ENCODE measurements at places on chromosomes 7 and 10.

DNA sequence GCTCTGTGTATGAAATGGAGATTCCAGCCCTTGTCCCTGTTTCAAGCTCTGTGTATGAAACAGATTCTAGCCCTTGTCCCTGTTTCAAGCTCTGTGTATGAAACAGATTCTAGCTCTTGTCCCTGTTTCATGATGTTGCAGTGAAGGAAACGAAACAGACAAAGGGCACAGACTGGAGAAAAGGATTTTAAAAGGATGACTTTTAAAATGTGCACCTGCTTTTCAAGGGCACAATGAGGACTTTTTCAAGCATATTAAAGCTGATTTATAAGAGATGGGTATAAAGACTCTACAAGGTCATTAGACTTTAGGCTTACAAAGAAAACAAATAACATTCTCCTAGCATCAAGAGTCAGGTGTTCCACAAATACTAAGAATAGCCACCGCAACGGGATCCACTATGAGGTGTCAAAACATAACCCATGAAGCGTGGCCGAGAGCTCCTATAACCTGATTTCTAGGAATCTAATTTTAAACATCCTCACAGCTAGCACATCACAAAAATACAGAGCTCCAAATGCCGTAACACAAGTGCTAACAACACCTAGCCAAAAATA lies 29.0 kb downstream of the DIP2C start:
- DNase-seq, result no peak

DNA sequence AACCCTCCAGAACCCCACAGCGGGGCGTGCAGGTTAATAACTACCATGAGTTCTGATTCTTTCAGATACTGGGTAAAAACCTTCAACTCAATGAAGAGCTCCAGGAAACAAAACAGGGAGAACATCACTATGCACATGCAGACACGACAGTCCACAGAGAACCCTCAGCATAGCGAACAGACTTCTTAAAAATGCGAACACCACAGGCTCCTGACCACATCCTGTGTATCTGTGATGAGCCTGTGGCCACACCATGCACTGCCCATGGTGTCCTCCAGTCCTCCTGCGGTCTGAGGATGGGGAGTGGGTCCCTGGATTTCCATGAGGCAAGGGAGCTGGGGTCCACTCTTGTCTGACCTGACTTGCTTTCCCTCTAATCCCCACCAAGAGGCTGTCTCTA lies 107.2 kb downstream of the COBL start:
- DNase-seq, result no peak

DNA sequence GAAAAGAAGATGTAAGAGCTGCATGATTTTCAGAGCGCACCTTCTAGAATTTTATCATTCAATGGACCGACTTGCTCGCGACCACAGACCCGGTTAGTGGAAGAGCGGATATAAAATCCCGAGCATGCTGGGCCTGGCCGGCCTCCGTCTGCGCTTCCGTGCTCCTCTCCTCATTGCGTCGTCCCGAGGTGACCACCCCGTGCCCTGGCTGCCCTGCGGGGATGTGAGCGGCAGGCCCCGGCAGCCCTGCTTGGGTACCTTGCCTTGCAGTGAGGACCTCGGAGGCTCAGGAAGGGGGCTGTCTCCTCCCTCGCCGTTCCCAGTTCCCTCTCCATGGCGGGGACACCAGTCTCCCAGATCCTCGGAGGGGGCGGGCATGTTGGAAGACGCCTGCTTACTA lies 330.9 kb upstream of the SHH start:
- no peak for DNase-seq

DNA sequence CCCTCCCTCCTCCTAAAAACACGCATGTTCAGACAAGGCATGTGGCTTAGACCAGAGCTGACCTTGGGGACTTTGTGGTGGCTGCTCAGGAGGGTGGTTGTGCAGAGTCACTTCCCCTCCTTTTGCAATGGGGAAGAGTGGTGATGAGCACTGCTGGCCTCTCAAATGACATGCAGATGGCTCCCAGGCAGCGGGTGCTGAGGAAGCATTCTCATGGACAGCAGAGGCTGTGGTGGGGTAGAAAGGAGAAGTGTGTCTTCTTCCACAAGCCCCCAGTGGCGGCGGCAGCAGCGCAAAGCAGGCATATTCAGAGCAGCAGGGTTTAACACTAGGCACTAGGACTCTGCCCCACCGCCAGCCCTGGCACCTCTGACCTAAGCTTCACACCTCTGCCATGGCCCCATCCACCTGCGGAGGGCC lies 105.9 kb upstream of the ANLN start:
- no peak for DNase-seq

GRCh38 chr10:21329995-21330627 lies 195.4 kb downstream of the SKIDA1 start:
- no peak for DNase-seq

DNA sequence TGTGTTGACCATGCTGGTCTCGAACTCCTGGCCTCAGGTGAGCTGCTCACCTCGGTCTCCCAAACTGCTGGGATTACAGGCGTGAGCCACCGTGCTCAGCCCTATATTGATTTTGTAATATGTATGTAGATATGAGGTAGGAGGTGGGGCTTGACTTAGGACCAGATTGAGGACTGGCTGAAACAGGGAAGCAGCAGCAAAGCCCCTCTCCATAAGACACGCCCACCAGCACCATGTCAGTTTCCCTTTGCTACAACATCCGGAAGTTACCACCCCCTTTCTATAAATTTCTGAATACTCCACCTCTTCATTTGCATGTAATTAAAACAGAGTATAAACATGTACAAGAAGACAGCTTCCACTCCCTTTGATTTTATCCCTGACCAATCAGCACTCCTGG lies 47.9 kb upstream of the MYL10 start:
- DNase-seq, result no peak

DNA sequence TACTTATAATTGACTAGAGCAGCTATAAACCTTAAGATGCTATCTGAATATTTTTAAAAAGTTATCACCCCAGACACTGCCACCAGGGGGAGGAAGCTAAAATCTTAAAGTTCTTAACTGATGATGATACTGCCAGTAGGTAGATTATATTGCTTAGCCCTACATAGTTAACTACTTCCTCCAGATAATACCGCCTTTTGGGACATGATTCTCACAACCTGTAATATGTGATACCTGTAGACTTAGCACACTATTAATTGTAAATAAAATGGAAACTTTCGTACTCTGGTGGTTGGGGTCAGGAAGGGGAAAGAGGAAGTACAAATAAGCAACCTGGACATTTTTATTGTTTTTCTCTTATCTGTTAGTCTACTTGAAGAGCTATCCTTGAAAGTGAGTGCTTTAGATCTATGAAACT lies 268.9 kb downstream of the ADK start:
- peak; percentile 13 for DNase-seq

GRCh38 chr10:78248651-78249464 lies 215.2 kb downstream of the RPS24 start:
- DNase-seq, result no peak

- DNase-seq, result peak; percentile 75
These were observed 95.0 kb downstream of the CNOT4 start for GRCh38 chr7:135414850-135415439.

DNA sequence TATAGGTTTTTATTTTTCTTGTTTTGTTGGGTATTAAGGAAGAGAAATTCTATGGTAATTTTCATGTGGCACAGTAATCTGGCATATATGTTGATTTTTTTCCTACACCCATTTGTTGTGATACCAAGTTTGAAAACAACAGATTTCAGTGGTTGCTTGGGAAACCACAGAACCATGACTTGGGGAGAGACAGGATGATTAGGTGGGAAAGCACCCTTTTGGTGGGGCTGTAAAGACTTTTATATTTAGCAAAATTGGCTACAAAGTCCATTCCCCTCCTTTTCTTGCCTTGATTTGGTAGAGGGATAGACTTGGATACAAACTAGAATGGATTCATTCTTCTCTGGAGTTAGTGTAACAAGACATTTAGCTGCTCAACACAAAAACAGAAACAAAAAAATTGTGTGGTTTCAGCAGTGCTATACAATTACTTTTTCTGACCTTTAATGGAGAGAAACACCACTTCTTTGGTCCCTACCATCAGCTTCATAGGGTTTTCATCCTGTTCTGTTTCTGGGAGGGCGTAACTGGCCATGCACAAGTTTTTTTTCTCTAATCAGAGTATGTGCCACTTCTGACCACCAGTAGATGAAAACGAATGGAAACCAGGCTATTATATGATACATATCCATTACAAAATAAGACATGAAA lies 52.7 kb downstream of the FIGNL1 start:
- no peak for DNase-seq

DNA sequence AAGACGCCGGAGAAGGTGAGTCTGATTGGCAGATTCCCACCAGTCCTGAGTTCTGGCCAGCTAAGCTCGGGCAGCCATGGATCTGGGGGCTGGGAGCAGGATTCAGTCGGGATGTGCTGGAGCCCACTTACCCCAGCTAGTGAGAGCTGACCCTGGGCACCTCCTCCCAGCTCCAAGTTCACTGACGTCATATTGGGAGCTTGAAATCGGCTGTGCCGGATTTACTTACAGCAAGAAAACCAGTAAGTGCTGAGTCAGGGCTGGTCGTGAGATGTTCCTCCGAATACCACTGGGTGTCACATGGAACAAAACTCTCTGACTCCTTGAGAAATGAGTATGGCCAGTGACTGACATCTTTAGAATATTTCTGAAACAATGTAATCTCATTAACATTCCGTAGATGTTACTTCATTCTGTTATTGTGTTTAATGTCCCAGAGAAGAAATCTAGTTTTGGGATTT lies 621.2 kb downstream of the SDK1 start:
- peak; percentile 43 for DNase-seq

DNA sequence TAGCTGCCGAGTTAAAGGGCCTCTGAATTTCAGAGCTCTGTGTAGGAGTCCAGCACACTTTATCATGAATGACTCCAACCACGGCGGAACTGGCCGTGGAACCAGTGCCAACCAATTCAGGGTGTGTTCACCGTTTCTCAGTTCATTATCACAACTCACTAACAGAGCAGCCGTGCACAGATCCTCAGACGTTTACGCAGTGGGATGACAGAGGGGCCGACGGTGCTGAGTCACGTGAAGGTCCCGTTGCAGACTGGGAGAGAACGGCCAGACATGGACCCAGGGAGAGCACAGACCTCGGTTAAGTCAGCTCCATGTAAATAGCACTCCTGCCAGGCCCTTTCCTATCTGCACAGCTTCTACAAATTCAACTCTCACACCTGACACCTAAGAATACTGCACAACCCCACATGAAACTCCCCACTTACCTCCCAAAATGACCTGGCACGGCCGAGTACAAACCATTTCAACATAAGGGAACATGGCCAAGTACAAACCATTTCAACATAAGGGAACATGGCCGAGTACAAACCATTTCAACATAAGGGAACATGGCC lies 95.5 kb downstream of the DIP2C start:
- DNase-seq, result no peak

GRCh38 chr10:52319926-52320325 lies 5.8 kb downstream of the DKK1 start:
- DNase-seq, result no peak

GRCh38 chr10:106089855-106090254 lies 1074.7 kb downstream of the SORCS1 start:
- DNase-seq, result no peak

- DNase-seq, result no peak
These were observed 229.2 kb downstream of the LRRN3 start for GRCh38 chr7:111320133-111320532.

- DNase-seq, result no peak
These were observed 22.2 kb upstream of the BAIAP2L1 start for GRCh38 chr7:98423043-98423442.

DNA sequence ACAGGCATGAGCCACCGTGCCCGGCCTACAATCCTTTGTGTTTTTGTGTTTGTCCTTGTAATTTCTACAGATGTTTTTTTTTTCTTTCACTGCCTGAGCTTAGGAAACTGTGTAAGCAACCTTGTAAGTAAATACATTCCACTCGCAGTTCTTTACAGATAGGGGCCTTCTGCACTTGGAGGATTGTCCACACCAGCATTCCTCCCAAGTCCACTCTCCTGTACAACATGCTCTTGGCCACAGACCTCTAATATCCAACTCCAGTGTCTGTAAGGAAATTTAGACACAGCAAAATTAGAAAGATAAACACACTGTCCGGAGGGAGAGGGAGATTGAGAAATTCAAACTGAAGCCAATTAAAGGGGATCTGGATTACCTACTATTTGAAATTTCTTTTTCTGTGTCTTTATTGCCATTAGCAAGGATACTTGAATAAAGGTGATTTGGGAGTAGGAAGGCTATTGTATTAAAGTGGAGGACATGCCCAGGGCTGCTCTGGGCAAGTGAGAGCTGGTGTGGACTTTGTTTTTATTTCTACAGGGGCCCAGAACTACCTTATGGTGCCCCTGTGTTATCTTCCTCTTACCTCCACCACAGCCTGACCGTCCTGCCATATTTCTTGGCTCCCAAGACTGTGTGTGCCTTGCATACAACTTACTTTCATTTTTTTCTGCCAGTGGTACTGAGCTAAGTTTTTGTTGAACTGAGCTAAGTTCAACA lies 9.7 kb downstream of the MXI1 start:
- no peak for DNase-seq

DNA sequence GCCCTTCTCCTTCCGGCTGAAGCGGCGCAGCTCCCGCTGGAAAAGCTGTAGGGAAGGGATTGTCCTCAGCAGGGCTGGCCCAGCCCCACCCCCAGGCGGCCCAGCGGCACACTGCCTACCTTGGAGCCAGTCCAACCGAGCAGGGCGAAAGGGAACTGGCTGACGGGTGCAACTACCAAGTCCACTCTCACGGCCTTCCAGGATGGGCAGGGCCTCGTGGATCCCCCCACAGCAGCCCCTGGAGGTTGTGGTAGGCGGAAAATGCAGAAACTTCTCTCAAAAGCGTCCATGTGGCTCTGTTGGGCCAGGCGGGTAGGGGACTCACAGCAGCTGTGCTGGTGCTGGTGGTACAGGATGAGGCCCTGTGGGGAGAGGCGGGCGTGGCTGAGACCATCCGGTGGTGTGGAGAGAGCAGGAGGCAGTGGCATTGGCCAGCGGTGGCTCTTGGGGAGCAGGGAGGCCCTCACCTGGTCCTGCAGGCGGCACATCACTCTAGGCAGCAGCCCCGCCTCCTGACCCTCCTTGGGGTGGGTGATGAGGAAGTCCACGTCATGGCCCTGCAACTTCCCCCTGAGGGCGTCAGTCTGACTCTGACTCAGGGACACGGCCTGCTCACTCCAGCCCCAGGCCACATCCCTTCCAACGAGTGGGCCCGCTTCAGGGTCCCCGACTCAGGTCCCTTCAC lies 8.4 kb upstream of the PGAM2 start:
- DNase-seq, result no peak

- DNase-seq, result peak; percentile 41
These were observed 62.2 kb downstream of the VIM start for GRCh38 chr10:17290226-17290625.

GRCh38 chr7:129827467-129827990 lies 125.2 kb downstream of the UBE2H start:
- DNase-seq, result no peak

DNA sequence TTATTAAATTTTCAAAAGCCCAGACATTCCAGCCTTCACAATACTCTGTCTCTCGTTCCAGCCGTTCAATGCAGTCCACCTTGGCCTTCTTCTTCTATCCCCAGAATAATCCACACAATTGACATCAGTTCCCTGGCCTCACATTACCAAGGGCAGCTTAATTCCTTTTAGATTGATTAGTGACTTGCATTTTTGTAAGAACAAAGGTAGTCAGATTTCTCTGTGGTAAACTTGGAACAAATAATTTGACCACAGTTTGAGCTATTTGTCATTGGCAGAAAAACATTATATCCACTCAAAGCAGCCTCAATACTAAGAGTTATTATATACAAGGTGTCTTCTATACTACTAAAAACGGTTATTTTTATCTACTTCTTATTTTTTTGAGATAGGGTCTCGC lies 5.1 kb upstream of the CYTH3 start:
- no peak for DNase-seq

All from neural progenitor cell (in vitro differentiated cells).